ENCODE measurements at places on chromosomes 3 and 15.
A peak's percentile ranks its signal among the peaks of the same experiment; 100 is the strongest.

- DNase-seq = no peak
Observed at GRCh38 chr3:154972951-154973350, 107.2 kb upstream of the MME start.

DNA sequence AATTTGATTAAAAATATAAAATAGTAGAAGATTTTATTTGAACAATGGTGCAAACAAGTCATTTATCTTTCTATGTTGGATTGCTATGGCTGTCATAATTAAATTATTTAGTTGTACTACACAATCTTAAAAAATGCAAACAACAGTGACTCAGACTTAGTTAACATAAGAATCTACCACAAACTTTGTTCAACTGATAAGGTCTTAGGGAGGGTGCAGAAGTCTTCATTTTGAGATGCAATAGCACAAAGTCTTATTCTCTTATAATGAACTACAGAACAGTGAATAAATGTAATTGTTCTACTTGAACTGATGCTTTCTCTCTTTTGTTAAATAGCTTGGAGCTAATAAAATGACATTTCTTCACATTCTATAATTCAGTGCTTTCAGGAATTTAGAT lies 482.8 kb upstream of the NAALADL2 start:
- no peak for DNase-seq

GRCh38 chr3:8996681-8997121 lies 33.4 kb upstream of the RAD18 start:
- DNase-seq = peak; percentile 19

GRCh38 chr3:63988943-63989342 lies 34.4 kb downstream of the PSMD6 start:
- no peak for DNase-seq

DNA sequence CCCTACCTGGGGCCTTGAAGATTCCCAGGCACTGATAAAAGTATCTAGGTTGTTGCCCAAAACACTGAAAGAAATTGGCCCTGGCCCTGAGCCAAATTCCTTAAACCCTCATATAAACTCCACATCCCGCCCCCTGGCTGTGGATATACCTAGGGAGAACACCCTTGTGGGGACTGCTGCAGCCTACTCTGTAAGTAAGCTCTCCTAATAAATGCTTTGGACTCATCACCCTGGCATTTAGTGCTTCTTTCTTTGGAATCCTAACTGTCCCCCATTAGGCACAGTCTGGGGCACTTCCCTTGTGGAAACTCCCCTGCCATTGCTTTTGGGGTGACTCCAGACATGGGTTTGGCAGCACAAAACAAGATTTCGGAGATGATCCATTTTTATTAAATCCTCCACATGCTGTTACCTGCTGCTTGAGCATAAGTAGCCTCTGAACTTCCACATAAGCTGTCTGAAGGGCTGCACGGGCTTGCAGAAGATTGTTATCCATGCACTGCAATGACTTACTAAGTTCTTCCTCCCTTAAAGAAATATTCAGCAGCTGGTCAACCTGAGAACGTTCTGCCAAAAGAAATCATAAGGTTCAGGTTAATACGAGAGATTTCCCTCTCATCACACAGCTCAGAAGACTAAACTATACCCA lies 46.4 kb downstream of the ZNF106 start:
- no peak for DNase-seq

- DNase-seq = no peak
Observed at GRCh38 chr3:159859424-159859823, 129.2 kb upstream of the IL12A start.
